ENCODE measurements at places on chromosomes 4 and X. TPM values are rescaled to one million over a fixed set of nuclear protein-coding genes. Genes with fewer than 3 reads are reported as not detected.

SATL1 gene
- 0.48 TPM for total RNA-seq

ART3 gene
- total RNA-seq: 1.4 TPM

CTSO gene
- 28.8 TPM for total RNA-seq

DNA sequence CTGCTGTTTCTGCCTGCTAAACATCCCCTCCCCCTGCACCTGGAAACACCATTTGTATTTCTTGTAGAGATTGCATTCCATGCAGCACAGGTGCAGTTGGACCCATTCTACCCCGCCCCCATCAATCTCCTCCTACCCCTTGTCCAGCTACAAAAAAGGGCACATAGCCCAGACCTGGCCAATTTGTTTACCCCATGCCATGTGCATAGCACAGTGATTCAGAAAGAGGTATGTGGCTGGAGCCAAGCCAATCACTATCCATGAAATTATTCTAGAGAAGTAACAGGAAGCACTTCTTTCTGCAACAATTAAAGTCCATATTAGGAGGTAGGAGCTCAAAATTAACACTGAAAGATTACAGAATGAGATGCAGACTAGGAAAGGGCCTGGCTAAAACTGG lies 20.2 kb upstream of the TMEM184C start:
- DNase-seq: no peak

- no peak for DNase-seq
Measured at GRCh38 chrX:129781680-129782495, 2.1 kb downstream of the SASH3 start.

DNA sequence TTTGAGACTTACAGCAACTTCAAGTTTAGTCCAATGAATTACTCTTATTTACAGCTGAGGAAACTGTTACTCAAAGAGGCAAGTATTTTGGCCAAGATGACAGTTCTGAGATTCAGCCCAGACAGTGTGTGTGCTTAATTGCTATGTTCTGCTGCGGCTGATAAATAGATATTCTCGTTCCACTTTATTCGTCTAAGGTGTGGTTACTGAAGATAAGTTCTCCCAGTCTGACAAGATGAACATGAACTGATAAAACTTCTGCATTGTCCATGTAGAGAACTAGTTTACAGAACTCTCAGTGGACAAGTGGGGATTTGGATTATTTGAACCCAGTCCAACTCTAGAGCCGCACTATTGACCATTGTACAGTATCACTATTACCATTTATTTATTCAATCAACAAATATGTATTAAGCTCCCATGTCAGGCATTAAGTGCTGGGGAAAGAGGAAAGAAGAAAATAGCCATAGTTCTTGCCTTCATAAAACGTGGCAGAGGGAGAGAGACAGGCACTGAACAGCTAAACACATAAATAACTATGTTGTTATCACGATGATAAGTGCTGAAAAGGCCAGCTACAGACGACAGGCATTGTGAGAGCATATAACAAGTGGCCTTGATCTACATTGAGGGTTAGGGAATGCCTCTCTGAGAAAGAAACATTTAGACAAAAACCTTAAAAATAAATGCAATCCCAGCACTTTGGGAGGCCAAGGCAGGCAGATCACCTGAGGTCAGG lies 4.0 kb upstream of the DHX15 start:
- DNase-seq: no peak

DNA sequence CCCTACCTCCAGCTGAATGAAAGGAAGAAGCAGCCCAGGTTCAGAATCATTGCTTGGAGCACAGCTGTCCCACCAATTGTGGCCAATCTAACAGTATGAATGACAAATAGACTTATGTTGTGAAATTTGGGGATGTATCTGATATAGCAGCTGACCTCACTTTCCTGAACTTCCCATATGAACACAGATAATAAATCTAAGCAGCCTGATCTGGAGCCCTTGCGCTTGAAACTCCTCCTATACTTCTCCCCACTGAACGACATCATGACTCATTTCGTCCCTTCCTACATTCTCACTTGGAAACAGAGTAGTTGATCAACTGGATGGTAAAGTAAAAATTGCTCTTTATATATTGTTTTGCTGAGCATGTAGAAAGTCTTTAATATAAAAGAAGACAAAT lies 24.2 kb upstream of the AMELX start:
- no peak for DNase-seq

DNA sequence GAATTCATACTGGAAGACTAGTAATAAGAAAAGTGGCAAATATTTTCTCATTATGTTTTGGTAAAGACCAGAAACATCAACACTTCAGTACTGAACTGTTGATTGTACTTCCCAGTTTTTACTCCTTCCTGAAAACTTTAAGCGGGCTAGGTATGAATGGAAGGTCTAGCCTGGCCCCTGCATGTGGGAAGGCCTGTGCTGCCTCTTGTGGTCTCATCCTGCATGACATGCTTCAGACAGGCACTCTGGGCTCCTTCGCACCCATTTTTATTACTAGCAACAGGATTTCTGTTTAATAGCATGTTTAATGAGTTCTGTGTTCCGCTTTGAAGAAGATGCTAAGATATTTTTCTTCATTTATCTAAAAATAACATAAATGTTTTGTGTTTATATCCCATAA lies 279.1 kb downstream of the ANK2 start:
- peak; percentile 16 for DNase-seq

DNA sequence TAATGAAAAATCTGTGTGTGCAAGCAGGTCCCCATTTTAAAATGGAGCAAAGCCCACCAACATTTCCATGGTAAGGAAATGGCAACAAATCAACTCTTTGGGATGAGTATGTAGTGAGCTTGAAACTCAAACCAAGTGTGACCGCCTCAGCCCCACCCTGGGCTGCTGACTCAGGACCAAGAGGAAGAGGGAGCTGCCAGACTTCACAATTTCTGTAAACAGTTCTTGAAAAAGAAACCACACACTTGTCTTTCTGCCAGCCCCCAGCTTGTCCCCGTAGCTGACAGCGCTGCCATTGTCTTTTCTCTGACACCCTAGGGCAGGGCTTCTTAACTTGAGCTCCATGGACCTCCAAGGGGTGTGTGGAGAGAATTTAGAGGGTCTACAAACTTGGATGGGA lies 10.3 kb downstream of the RTL5 start:
- peak; percentile 49 for DNase-seq

GRCh38 chr4:64776820-64777219 lies 367.6 kb upstream of the TECRL start:
- DNase-seq: no peak

GRCh38 chr4:22021106-22021505 lies 72.5 kb upstream of the KCNIP4 start:
- DNase-seq: no peak

DNA sequence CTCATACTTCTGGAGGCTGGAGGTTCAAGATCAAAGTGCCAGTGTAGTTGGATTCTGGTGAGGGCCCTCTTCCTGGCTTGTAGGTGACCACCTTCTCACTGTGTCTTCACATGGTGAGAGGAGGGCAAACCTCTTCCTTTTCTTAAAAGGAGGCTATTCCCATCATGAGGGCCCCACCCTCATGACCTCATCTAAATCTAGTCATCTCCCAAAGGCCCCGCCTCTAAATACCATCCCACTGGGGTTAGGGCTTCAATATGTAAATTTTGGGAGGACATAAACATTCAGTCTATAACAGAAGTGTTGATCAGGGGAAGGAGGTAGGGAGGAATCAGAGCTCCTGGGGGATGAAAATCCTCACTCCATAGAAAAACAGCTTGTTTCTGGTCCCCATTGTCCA lies 60.8 kb upstream of the DIPK2B start:
- no peak for DNase-seq

DNA sequence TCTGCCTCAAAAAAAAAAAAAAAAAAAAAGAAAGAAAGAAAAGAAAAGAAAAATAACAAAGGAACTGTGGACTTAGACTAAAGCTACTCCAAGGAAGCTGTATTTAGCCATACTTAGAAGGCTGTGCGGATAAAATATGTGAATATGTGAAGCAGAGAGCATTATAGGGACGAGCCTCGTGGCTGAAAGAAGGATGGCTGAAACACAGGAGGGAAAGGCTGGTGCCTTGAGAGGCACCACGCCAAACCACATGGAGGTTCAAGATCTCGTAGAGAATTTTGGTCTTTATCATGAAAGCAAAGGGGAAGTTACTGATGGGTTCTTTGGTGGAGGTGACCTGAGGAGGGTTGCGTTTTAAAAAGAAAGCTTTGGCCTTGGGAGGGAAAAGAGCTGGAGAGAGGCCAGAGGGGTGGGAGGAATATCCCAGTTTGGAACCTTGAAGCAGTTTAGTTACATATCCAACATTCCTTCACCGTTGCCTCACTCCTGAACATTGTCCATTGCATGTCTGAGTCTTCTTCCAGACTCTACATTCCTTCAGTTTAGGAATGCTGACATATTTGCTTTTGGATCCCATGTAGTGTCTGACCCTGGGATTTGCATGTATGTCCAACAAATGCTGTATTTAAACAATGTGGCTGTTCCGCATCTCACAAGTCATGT lies 82.5 kb downstream of the CPE start:
- peak; percentile 40 for DNase-seq
